Nasal cavity respiratory epithelium epithelial cell of viscerocranial mucosa (primary cell): ENCODE measurements at places on chromosomes 2 and 18. TPM values are rescaled to one million over a fixed set of nuclear protein-coding genes. Genes with fewer than 3 reads are reported as not detected.

Gene LAMA3
- total RNA-seq: 859 and 1,149 TPM in 2 replicates

Gene FAM237A
- total RNA-seq: not detected in 2 replicates

Gene HOXD8
- not detected in 2 replicates for total RNA-seq

Gene SERPINB13
- total RNA-seq: 16.7 and 114 TPM in 2 replicates

Gene C2orf72
- 0.14 TPM in 1 of 2 replicates, not detected in the other for total RNA-seq

Gene ERMN
- total RNA-seq: not detected in 2 replicates

Gene PFN4
- total RNA-seq: 0.34 and 0.43 TPM in 2 replicates

Gene PHLPP1
- 6.2 and 6.8 TPM in 2 replicates for total RNA-seq

Gene SAG
- not detected in 2 replicates for total RNA-seq

Gene LOXL3
- 0.28 and 0.34 TPM in 2 replicates for total RNA-seq

Gene DPP10
- total RNA-seq: 0.07 TPM in 1 of 2 replicates, not detected in the other

Gene GALNT13
- total RNA-seq: 1.0 and 1.4 TPM in 2 replicates

Gene GPR39
- 2.7 and 8.8 TPM in 2 replicates for total RNA-seq

Gene SRD5A2
- total RNA-seq: under 0.01 and 0.07 TPM in 2 replicates

Gene VWC2L
- 0.07 TPM in 1 of 2 replicates, not detected in the other for total RNA-seq

Gene GATA6
- 1.7 and 4.2 TPM in 2 replicates for total RNA-seq

Gene NEB
- total RNA-seq: 0.68 and 3.3 TPM in 2 replicates

Gene LONRF2
- under 0.01 TPM in 1 of 2 replicates, not detected in the other for total RNA-seq
